ENCODE measurements at places on chromosomes 1 and 21.

- no peak for DNase-seq
Observed at GRCh38 chr1:206467915-206468314, 2.4 kb upstream of the IKBKE start.

DNA sequence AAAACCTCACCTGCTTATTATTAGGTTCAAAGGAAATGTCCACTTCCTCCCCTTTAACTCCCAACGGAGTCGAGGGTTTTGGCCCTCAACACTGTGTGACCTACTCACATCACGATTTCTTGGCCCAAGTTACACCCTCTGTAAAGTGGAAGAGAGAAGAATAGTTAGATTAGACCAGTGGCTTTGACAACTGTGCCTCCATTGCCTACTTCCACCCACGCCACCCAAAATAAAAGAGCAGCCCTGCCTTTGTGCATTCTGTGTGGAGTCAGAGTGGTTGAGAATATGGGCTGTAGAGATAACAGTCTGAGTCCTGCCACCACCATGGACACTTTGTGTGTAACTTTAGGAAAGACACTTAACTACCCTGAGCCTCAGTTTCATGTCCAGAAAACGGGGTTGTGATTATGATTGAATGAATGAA lies 4.1 kb upstream of the HDGF start:
- DNase-seq = no peak

DNA sequence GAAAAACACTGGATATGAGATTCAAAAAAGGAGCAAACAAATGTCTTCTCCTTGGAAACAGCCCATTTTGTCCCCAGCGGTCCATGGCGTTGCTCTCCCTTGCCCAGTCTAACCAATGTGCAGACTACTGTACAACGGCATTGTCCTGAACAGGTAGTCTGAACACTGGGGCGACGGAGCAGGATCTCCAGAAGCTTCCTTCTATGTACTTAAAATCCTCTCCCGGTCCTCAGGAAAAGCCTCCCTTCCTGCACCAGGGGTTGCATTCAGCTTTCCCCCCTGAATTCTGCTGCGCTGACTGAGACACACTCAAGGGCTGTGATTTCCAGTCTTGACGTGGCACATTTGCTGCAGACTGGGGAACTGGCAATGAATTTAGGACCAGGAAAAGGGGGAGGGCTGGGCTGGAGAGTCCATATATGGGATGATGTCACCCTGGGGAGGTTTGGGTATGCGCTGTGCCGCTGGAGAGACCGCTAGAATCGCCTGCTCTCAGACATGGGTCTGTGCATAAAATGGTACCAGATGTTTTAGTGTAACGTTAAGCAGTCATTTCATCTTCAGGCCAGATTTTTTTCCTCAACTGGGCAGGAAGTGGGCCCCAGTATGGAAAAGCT lies 275.9 kb upstream of the C1orf105 start:
- DNase-seq = no peak

DNA sequence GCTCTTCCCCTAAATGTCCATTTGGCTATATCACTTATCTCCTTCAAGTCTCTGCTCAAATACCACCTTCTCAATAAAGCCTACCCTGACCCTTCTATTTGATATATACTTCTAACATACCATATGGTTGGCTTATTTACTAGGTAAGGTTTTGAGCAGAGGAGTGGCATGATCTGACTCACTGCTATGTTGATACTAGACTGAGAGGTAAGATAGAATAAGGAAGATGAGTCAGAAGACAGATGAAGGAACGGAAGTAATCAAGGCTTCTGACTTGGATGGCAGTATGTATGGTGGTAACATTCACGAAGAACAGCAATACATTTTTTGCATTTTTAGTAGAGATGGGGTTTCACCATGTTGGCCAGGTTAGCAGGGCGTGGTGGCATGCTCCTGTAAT lies 4.8 kb upstream of the HRNR start:
- DNase-seq = no peak

DNA sequence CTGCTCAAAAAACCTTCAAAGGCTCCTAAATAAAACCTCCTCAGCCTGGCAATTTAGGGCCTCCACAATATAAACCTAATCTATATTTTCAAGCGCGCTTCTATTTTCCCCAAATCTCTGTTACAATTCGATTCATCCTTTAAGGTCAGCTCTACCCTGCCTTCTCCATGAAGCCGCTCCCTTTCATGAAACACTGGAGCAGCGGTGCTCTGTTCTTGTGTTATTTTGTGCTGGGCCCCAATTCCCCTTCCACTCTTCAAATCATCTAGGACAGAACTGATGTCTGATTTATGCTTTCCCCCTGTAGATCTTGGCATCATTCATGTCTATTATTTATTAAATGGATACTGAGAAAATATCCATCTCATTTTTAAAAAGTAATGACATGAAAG lies 6.9 kb downstream of the ERRFI1 start:
- DNase-seq = no peak

DNA sequence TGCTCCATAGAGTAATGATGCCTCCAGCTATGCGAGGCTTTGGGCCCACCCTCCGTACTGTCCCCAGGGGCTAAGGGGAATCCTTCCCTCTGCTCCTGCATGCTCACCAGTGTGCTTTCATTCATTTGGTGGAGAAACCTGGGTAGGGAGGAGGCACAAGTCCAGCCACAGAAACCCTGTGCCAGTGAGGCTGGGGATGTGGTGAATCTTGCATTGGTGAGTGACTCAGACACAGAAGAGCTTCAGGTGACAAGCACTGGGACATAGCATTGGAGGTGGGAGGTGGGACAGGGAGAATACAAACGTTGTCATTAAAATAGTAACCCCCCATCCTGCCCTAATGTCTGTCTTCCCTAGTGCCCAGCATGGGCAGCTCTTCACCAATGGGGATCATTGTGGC lies 5.2 kb downstream of the FCGR2A start:
- DNase-seq = no peak

DNA sequence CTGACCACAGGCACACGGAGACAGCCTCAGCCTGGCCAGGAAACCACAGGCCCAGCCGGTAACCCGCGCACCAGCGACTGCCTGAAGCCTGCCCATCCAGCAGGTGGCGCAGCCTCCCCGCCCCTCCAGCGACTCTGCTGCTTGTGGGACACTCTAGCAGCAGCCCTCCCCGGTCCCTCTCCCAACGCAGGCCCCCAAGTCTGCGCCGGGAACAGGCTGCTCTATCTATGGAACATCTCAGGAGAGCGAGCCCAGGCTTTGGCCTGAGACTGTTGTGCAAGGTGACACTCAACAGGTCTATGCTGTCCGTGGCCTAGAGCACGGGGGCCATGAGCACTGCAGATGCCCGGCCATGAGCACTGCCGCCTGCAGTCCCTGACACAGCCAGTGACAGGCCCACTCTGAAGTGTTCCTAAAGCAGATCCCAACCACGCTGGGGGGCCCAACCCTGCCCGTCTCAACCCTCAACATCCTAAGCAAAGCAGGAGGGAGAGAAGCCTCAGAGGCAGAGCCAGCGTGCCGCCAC lies 28.4 kb downstream of the WDR4 start:
- peak; percentile 8 for DNase-seq

- DNase-seq = no peak
Observed at GRCh38 chr1:63277195-63278192, 44.9 kb upstream of the FOXD3 start.

- no peak for DNase-seq
Observed at GRCh38 chr1:70083519-70083918, 121.9 kb downstream of the LRRC40 start.

DNA sequence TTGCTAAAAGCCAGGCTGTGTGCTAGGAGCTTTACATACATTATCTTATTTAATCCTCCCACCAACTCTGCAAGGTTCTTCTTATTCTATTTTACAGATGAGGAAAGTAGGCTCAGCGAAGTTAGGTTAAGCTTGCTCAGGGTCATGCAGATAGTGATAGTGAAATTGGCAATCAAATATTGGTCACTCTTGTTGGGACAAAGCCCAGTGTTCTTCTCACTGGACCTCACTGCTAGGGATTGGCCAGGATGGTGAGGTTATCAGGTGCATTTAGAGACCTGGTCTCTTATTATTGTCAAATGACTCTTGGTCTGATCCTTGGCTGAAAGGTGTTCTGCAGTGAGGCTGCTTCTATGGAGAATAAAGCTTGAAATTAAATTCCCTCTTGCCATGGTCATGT lies 145.1 kb downstream of the CNIH3 start:
- DNase-seq = no peak

GRCh38 chr1:94798054-94798453 lies 22.1 kb upstream of the SLC44A3 start:
- DNase-seq = no peak
